ENCODE measurements at places on chromosomes 7 and 10. TPM values are rescaled to one million over a fixed set of nuclear protein-coding genes. Genes with fewer than 3 reads are reported as not detected.

The ASB4 gene
- 0.34 TPM for total RNA-seq

The FOXP2 gene
- total RNA-seq, result 59.3 TPM

The SMO gene
- 18.2 TPM for total RNA-seq

The GLRX3 gene
- total RNA-seq, result 20.0 TPM

The CRYGN gene
- total RNA-seq, result 0.73 TPM

The HKDC1 gene
- total RNA-seq, result 4.0 TPM

The ERVW-1 gene
- not detected for total RNA-seq

The PSMC2 gene
- total RNA-seq, result 68.1 TPM
